ENCODE measurements at places on chromosomes 12 and 14.

DNA sequence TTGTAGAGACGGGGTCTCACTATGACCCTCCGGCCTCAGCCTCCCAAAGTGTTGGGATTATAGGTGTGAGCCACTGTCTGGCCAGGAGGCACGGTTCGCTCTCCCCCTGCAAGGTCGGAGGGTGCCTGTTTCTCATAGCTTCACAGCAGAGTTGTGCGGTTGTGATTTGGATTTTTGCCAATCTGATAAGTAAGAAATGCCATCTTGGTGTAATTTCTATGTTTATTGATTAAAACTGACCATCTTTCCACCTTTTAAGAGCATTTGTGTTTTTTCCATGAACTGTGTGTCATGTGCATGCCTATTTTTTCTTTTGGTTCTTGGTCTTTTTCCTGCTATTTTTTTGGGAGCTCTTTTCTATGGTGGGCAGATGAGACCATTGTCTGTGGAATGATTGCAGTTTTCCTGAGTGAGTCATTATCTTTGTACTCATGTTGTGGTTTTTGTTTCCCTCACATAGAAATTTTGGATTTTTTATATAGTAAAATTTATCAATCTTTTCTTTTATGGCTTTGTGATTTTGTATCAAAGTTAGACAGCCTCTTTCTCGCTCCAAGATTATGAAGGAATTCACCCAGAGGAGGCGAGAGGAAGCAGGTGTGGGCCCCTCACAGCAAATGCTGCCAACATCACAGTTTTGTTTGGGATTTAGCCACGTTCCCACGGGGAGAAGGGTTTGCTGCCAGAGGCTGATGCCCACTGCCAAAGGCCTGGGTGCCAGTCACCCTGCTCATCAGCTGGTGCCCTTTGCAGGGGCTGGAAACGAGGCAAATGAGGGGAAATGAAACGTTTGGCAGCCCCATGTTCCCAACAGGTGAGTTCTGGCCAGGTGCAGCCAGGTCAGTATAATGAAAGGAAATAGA lies 47.2 kb downstream of the RFX4 start:
- DNase-seq = no peak

GRCh38 chr12:110590806-110591326 lies 7.7 kb upstream of the PPTC7 start:
- peak; percentile 87 for DNase-seq

DNA sequence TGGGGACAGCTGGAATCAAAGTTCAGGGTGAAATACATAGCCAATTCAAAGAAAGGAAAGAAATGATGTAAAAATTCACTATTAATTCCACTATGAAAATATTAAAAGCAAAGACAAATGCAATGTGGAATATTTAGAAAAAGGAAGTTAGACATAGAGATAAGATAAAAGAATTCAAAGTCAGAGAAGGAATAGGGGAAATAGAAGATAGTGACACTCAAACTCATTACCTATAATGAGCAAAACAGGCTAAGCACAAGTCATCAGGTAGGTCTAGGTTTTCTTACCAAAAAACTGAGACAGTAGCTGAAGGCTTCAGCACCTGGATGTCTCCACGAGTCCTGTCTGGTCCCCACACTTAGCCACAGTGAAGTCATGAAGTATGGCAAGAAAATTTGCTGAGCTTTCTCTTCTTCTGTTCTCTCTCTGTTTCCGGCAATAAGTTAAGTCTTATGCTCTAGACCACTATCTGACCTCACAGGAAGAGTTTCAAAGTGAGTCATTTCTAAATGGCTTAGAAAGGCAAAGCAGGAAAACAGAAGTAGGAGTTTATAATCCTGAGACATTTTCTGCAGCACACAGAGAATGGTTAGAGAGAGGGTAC lies at the start of gene C3AR1:
C3AR1 (minus strand) TSS at position 369 of the 604 bp plus-strand sequence. CDS start 6,174 bp downstream, outside the sequence.
- peak; percentile 86 for DNase-seq

DNA sequence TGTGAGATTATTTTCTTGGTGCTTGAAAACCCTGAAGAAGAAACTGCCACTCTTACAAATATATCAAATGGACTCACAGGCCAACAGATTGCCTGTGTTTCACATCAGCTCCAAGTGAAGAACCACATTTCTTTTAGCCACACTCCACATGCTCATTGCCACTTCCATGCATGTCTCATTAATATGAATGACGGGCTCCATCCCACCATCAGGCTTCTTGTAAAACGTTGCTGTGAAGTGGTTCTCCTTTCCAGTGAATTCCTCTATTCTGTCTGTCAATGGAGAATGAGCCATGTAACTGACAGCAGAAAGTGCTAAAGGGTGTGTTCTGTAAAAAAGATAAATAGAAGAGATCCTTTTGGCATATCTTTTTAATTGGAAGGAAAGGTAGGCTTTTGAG lies 188.2 kb upstream of the RMST start:
- no peak for DNase-seq

- DNase-seq = no peak
Measured at GRCh38 chr12:124490584-124491305, 76.7 kb downstream of the NCOR2 start.

DNA sequence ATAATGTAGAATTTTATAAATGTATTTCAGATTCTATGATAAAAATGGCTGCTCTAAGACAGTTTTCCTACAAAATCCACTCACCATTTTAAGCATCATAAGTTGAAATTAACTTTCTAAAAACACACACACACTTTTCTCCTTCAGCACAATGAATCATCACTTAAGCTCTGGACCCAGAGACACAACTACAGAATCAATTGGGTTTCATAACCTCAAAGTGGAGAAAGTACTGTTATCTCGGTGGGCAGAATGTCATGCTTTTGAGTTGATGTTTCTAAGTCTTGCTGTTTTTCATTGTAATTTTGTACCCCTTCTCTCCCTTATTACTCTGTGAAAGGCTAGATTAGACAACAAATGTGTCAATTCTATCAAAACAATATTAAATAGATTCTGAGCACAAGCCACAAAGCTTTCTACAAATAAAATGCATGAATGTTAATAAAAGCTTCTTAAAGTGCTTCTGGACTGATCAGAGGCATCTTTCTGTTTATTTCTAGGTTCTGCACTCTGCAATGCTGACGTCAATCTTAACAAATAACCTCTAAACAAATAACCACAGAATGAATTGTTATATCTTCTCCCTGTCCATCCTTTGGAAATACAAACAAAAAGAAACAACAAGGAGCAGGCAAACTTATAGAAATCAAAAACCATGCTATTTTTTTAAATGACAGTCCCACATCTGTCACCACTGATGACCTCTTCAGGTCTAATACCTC lies 8.2 kb downstream of the IPO8 start:
- DNase-seq = no peak

- DNase-seq = no peak
Measured at GRCh38 chr14:50520947-50521815, 11.2 kb downstream of the MAP4K5 start.

DNA sequence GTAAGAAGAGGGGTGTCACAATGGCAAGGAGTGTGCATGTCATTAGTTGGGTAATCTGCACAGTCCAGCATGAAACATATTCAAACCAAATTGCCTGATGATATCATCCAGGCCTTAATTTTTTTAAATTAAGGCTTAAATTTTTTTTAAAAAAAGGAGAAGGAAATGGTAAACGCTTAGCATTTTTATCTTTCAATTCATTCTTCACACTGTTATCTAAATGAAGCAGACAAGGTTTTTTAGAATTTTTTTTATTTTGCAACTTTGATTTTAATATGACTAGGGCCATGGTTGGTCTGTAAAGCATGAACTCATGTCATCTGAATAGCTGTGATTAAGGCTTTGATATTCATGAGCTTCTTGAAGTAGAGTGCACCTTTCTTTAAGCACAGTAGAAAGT lies 362.5 kb downstream of the SYT1 start:
- no peak for DNase-seq

DNA sequence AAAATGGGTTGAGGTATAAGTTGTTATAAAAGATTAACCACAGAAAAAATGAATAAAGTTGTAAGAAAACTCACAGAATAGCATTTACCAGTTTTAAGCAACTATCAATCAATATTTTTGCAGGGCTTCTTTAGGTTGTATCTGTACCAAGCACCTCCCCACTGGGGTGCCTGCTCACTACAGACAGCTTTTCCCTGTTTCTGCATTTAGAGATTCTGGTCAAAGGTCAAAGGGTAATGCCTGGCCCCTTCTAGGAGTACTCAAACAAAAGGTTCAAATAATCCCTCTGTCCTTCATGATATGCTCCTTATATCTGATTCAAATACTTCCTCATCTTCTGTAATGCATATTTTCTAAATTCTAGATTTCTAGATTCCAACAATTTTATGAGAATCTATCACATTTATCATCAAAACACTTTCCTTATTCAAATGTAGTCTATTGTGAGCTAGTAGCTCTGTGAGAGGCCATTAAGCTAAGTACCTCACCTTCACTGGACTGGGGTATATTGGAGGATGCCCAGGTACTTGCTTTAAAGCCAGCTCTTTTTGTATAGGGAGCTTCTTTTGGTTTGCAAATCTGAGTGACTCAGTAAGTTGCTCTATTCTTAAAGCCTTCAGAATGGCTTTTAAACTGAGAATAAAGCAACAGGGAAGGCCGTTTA lies 120.7 kb upstream of the PTPRB start:
- DNase-seq = no peak

DNA sequence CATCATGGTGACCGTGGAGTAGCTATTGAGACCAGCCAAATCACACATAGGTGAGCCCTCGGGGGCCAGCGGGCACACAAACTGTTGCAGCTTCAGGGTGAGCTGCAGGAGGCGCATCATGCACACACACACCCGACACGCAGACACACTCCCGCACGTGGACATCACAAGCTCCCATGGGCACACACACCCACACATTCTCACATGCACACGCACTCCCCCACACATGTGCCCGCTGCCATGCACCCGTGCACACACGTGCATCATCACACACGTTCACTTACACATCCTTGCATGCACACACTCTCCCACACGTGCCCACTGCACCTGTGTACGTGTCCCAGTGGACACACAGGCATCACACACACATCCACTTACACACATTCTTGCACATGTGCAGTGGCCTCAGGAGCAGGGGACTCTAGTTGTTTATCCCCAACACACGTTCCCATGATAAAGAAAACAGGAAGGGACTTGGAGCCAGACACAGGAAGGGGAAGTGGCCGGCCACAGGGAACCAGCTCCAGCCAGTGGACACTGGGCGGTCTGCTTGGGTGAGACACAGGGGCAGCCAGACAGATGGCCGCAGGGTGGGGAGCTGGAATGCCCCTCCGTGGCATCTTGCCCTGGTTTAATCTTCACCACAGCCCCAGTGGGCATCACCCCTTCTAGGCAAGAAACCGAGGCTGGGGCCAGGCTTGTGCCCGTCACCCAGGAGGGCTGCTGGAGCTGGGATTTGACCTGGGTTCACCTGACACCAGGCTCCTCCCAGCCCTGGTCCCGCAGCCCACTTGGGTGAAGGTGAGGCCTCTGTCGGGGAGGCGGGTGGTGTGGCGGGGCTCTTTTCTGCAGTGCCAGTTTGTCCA lies 49.7 kb downstream of the CYP46A1 start:
- no peak for DNase-seq

DNA sequence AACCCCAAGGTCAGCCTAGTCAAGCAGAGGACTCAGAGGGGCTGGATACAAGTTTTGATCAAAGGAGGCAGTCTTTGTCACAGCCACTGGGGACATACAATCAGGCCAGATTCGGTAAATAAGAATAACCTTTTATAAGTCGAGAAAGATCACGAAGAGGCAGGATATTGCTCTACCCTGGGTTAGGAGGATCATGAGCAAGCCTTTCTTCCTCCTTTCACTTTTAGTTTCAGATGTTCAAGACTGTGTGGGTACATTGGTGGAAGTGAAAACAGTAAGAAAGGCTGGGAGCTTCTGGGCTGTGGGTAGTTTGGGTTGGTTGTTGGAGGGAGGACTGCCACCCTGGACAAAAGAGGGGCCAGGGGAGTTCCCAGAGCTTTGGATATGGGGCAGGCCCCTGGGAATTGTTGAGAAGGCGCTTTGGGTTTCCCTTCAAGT lies 127.7 kb downstream of the SNAPC1 start:
- no peak for DNase-seq

GRCh38 chr12:131671871-131672270 lies 39.0 kb upstream of the SFSWAP start:
- no peak for DNase-seq

DNA sequence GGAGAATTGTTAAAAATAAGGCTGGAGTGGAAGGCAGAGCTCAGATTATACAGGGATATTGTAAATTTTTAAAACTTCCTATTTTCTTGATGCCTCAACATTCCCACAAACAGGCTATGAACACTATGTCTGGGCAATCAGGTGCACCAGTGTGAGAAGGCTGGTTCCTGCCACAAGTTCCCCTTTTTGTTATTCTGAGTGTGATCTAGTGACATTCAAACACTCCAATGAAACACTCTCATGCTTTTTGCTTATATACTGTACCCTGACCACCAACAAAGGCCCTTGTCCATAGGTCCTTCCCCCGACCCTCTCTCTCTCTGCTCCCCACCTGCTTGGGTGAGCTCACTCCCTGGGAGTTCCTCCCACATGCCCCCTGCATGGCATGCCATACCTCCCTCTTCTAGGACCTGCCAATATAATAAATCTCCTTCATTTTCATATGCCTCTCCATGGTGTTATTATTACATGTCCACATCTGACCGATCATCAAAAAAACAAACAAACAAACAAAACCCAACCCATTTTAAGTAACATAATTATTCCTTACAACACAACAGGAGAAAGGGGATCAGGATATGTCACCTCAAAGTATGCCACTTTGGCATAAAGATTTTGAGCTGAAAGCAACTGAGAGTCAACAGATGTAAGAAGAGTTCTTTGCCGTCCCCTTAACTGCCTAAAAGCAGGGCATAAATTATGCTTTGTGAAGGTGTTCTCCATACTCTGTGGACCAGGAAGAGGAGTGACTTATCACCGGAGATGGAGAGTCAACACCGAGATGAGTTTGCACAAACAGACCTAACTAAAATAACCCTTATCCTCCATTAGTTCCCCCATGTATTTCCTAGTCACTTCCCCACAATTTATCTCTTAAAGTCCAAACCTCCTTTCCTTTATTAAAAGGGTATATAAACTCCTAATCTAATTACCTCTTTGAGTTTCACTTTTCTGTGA lies 42.5 kb upstream of the CATSPERB start:
- DNase-seq = peak; percentile 40

DNA sequence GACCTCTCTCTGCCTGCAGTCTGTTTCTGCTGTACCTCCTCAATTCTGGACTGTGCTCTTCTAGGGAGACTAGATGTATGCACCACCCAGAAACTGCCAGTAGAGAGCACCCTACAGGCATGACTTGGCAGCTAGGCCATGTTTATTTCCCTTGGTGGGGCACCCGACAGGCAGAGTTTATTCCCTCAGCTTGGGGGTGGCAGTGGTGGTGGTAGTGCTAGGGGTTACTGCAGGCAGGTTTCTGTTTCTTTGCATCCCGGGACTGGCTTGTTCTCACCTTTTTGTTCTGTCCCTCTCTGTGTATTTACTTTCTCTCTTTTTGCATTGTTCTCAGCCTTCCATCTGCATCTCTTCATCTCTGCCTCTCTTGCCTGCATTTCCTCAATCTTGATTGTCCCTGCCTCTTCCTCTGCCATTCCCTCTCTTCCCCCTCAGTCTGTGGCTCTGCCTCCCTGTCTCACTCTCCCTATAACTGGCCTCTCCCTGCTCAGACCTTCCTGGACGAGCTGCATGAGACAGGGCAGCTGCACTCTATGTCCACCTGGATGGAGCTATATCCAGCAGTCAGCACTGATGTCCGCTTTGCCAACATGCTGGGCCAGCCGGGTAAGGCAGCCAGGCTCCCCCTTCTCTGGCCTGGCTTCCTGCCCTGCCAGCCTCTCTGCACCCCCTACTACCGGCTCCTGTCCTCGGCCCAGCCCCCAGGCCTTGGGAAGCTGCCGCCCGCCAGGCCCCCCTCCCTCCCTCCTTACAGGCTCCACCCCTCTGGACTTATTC lies 13.8 kb downstream of the PRPF40B start:
- DNase-seq = peak; percentile 65

- DNase-seq = no peak
Measured at GRCh38 chr14:73627151-73627558, 14.8 kb downstream of the ACOT6 start.

All from KBM-7 (cell line).